ENCODE measurements at places on chromosomes 12 and 14.

- no peak for DNase-seq
These were observed 47.2 kb downstream of the PUS7L start for GRCh38 chr12:43711348-43711747.

- peak; percentile 86 for DNase-seq
These were observed 6.4 kb upstream of the ZNF385A start for GRCh38 chr12:54390668-54391551.

GRCh38 chr12:85057370-85057963 is 21.3 kb downstream of the LRRIQ1 start:
- DNase-seq, result no peak

- DNase-seq, result no peak
These were observed 1.5 kb downstream of the TCP11L2 start for GRCh38 chr12:106304001-106304421.

DNA sequence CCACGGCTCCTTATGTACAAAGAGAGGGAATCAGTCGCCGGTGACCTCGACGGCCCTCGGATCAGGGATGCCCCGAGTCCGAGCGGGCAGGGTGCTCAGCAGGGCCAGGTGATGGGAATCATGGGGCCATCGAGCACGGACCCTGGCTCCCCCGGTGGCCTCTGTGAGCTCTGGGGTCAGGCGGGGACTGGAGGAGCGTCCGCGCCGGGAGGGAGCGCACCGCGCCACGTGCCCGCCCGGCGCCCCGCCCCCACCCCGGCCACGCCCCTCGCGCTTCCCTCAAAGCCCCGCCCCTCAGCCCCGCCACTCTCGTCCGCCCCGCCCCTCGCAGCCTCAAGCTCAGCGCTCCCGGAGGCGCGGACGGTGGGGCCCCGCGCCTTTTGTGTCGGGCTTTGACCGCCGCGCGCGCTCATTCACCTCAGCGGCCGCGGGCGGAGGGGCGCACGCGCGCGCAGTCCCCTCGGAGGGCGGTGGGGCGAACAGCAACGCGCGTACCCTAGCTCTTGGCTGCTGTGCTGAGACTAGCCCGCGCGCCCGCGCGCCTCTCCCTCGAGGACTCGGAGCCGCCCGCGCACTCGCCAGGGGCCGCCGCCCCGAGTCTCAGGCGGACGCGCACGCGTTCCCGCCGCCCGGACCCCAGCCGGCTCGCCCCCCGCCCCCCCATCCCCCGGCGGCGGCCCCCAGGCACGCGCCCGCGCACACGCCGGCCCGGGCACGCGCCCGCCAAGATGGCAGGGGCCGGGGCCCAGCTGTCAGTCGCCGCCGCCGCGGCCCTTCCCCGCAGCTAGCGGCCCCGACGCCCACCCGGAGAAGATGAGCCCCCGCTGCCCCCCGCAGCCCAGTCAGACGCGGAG is 93.9 kb upstream of the EVL start:
- peak; percentile 79 for DNase-seq
